ENCODE measurements at places on chromosomes 6 and 20.

GRCh38 chr6:160429620-160429895, 81.4 kb downstream of the SLC22A3 start:
- DNase-seq = no peak

DNA sequence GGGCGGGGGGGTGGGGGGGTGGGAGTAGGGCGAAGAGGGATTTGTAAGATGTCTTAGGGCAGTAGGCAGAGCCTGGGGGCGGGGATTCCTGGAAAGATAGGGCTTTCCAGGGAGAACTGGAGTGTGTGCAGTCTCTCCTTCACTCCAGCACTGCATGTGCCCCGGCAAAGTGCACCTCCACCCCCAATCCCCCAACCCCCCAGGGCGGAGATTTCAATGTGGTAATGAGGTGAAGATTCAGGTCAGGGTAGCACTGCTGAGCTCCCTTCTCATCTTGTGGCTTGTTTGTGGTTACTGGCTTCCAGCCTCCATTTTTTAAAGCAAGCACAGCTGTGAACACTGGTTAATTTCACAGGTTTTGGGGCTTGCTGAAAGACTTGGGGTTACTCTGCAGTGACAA, 5.9 kb downstream of the TMEM239 start:
- no peak for DNase-seq

- no peak for DNase-seq
Observed at GRCh38 chr6:113050979-113051378, 703.8 kb downstream of the RFPL4B start.

- DNase-seq = no peak
Observed at GRCh38 chr20:52372169-52372568, 180.6 kb upstream of the ZFP64 start.

DNA sequence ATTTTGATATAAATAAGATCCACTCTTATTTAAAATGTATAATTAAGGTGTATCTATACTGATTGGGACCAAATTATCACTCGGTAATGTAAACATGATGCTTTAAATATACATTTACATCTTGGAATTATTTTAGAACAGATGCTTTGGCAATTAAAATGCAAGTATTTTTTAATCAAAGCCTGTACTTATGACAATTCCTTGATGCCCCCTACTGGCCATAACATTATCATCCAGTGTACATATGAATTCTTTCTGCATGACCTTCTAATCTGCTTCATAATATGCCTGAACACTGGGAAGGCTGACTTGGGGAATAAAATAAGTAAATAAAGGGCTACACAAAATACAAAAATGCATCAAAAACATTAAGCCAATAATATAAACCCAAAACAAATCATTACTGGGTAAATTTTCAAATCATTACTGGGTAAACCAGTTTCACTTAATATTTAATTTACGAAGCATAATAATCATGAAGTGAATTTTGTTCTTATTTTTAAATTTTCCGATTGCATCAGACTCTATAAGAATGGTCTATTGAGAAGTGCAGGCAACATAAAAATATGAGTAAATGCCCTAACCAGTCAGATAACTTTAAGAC, 65.1 kb downstream of the CGA start:
- no peak for DNase-seq
